ENCODE measurements at places on chromosomes 12 and 14. TPM values are rescaled to one million over a fixed set of nuclear protein-coding genes. Genes with fewer than 3 reads are reported as not detected.

- no peak for DNase-seq
Observed at GRCh38 chr12:98372340-98373024, 142.9 kb upstream of the TMPO start.

- no peak for DNase-seq
Observed at GRCh38 chr14:89621009-89621421, 204.0 kb upstream of the FOXN3 start.

- DNase-seq: no peak
Observed at GRCh38 chr14:67666750-67667449, 7.5 kb downstream of the VTI1B start.

GRCh38 chr14:74571901-74572725, 39.9 kb downstream of the LTBP2 start:
- no peak for DNase-seq

GARIN6 gene
- total RNA-seq: not detected

- no peak for DNase-seq
Observed at GRCh38 chr14:89625244-89625713, 208.2 kb upstream of the FOXN3 start.

- DNase-seq: no peak
Observed at GRCh38 chr14:103142026-103142425, 18.8 kb downstream of the TNFAIP2 start.

Data from right atrium auricular region (tissue), 2 donors.